ENCODE measurements at places on chromosomes 4 and X.

DNA sequence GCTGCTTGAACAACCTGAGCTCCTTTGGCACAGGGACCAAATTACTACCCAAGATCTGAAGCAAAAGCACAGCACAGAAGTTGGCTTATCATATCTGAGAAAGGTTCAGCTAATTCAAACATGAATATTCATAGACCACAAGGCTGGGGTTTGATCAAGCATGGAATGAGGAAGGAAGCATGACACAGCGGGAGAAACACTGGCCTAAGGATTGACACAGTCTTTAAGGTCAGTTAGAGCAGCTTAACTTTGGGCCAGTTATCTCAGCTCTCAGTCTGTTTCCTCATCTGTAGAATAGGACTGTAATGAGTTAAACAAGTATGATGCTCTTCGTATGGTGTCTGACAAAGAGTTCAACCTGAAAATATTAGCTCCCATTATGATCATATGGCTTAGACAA is 88.5 kb upstream of the CBR4 start:
- DNase-seq: no peak

DNA sequence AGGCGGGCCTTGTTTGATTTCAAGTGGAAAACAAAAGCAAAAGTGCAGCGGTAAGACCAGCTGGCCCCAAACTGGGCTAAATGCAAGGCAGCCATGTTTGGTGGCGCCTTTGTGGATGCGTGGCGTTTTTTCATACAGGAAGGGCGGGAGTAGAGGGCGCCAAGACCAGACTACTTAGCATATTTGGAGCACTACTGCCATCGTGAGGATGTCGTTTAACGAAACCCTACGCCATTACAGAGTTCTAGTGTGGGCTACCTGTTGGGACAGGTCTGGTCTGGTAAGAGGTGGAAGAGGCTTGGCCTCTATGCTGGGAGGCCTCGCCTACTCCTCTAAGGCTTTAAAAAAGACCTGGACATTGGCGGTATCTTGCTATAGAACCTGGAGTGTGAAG is 230.7 kb upstream of the STK26 start:
- peak; percentile 88 for DNase-seq

- no peak for DNase-seq
Measured at GRCh38 chr4:38268837-38269236, 308.6 kb downstream of the PTTG2 start.

- no peak for DNase-seq
Measured at GRCh38 chr4:150018257-150018656, 60.0 kb upstream of the DCLK2 start.

DNA sequence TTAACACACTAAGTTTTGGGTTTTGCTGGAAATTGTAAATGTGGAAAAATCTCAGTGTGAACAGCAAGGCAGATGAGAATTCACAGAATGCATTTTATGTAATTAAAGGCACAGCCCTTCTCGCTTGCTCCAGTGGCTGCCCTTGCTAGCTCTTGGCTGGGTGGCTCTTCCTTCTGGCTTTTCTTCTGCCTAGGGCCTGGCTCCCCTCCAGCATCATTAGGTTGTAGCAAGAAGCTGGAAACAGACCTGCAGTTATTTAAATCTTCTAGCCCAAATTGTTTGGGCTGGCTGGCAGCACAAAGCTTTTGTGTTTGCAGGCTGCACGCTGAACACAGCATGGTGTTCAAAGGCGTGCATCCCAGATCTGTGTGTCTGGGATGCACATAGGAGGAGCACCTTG is 56.5 kb downstream of the LIMCH1 start:
- no peak for DNase-seq

DNA sequence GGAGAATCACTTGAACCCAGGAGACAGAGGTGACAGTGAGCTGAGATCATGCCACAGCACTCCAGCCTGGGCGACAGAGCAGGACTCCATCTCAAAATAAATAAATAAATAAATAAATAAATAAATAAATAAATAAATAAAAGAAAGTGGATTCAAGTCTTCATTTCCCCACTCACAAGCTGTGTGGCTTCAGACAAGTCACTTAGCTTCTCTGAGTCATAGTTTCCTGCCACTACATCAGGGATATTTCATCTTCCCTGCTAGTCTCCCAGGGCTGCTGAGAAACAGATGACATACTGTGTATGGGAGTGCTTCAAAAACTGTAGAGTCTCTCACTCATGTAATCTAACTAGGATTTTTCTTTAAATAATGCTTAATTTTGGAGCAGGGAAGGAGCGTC is 37.2 kb downstream of the TBC1D9 start:
- no peak for DNase-seq

- no peak for DNase-seq
Measured at GRCh38 chr4:23390246-23390645, 499.6 kb downstream of the PPARGC1A start.

- DNase-seq: no peak
Measured at GRCh38 chr4:79232540-79232939, 93.3 kb downstream of the NAA11 start.

DNA sequence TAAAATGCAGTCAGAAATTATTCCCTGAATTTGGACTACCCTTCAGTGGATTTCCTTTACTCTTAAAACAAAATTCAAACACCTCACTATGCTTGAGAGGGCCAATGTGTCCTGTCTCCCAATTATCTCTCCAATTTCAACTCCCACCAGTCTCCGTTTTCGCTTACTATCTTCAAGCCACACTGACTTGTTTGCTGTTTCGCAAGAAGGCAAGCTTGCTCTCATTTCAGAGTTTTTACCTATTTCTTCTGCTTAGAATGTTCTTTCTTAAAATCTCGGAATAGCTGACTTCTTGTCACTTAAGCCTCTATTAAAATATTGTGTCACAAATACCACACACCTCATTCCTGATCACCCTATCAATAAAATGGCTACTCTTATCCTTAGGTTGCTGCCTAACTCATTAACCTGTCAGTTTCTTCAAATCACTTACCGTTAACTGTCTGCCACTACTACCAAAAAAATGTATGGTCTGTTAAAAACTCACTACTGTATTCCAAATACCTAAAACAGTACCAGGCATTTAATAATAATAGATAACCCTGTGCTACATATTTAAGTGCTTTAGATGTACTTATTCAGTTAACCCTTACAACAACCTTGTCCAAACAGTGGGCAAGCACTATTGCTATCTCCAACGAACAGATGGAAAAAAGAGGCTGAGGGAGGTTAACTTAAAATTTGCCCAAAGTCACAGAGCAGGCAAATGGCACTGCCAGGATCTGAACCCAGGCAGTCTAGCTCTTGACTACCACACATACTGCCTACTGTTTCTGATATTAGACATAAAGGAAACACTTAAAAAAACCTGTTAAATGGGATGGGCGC is 2.9 kb downstream of the UBA6 start:
- DNase-seq: no peak

- peak; percentile 92 for DNase-seq
Measured at GRCh38 chr4:48830706-48831531, at the start of gene OCIAD1. TSS of gene OCIAD1 (plus strand) at chr4:48831088. CDS start at chr4:48832625, 1,537 bp downstream.

DNA sequence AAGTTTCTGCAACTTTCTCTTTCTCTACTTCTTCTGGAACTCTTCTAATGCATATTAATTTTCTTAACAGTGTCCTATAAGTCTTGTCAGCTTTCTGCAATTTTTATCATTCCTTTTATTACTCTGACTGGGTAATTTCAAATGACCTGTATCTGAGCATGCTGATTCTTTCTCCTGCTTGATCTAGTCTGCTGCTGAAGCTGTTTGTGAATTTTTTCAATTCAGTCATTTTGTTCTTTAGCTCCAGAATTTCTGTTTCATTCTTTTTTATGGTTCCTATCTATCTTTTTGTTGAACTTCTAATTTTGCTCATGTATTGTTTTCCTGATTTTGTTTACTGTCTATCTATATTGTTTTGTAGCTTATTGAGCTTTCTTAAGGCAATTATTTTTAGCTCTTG is 1.5 kb upstream of the KLKB1 start:
- no peak for DNase-seq

DNA sequence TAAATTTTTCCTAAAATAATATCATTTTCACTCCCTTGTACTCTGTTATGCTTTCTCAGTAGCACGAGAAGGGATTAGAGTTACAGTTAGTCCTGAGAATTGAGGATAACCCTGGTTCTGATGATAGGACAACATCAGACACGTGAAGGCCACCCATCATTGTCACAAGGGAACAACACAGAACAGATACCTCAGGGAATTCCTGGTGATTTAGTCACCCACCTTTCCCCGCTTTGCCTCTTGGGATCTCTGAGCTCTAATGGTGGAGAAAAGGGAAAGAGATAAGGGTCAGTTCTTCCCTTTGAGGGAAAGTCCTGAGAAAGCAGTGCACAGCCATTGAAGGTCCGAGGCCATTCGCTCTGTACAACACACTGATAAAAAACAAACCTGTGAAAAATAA is 112.3 kb upstream of the GALNT7 start:
- DNase-seq: no peak

DNA sequence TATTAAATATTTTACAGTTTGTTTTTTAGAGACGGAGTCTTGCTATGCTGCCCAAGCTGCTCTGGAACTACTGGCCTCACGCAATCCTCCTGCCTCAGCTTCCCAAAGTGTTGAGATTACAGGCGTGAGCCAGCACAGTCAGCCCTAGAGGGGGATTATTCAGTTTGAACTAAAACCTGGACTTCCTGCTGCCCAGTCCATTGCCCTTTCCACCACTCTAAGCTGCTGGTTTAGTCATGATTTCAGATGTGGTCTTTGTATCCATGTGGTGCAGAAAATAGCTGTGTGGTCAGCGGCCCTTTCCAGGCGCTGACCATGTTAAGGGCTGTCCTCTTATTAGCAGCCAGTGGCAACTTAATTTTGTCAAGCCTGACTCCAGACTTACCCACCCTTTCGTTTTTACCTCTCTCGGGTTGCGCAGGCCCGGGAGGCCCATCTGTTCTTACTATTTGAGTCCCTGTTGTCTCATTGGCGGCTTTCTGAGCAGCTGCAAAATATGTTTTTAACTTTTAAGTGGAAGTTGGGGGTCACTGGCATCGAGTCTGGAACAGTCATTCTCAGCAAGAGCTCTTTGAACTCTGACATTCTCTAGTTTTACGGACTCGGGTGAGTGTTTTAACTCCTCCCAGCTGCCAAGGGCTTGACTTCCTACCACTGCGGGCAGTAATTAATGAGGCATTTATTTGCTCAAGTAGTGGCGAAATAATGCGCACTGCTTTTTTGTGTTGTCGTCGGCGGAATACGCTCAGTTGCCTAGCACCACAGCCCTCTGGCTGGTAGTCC is 773 bp upstream of the VMA21 start:
- DNase-seq: no peak

DNA sequence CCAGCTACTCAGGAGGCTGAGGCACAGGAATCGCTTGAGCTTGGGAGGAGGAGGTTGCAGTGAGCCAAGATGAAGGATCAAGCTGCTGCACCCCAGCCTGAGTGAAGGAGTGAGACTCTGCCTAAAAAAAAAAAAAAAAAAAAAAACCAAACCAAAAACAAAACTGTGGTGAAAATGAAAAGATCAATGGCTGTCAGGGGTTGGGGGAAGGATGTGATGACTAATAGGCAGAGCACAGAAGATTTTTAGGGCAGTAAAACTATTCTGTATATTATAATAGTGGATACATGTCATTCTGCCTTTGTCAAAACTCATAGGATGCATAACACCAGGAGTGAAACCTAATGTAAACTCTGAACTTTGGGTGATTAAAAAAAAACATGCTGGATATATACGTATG is 69.9 kb upstream of the ELOVL6 start:
- DNase-seq: no peak

GRCh38 chr4:108620933-108621905 is 843 bp downstream of the RPL34 start:
- DNase-seq: no peak

DNA sequence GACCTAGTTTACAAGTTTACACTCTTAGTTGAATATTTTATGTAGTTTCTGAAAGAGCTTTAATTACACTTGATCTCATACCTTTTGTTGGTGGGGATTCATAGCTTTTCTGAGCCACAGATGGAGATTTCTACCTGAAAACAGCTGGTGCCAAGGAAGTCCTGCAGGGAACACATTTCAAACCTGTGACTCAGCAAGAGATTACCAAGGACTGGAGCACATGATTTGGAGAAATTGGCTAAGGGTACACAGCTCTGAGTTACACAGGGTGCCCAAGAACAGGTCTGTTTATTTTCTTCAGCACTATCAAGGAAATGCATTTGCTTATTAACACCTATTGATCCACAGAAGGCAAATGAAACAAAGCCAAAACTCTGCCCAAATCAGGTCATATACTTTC is 691.5 kb downstream of the KCTD8 start:
- DNase-seq: no peak

DNA sequence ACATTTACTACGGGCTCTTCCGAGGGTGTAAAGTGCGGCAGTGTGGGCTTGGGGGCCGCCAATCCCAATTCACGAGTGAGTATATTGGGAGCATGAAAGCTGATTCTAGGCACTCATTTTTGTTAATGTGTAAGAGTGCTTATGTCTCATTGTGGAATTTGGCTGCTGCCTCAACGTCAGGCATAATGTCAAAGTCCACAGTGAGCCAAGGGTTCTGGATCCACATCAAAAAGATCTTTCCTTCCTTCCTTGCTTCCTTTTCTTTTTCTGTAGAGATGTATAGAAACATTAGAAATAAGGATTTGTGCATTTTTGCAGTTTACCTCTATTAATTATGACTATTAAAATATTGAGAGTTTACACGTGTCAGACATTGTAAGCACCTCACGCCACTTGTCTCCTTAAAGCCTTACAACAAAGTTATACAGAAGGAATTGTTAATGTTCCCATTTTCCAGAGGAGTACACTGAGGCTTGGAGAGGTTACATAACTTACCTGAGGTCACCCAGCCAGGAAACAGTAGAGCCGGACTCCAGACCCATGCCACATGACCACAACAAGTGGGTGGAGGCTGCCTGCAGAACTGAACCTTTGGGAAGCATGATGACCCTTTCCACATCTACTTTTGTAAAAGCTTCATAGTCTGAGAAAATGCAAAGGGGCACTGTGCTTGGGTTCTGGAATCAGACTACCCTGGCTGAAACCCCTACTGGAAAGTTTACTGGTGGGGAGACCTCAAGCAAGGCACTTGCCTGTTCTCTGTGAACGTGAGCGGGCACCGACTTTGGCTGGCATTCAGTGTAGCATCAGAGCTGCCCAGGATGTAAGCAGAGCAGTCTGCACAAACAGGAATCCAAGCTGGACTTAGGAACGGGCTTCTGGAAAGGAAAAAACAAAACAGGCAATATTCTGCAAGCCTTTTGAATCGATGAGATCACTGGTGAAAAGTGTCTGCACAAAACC is 761 bp downstream of the CLRN2 start:
- DNase-seq: no peak

- DNase-seq: no peak
Measured at GRCh38 chr4:101367201-101367600, 19.9 kb upstream of the PPP3CA start.

GRCh38 chrX:85993539-85994197 is 53.7 kb downstream of the CHM start:
- no peak for DNase-seq

Measured in activated CD8-positive, alpha-beta memory T cell treated with anti-CD3 and anti-CD28 coated beads for 24 hours (primary cell).